ENCODE measurements at places on chromosomes 7 and 10.

- no peak for DNase-seq
These were observed at the start of gene NKX2-3 for GRCh38 chr10:99532687-99533495. TSS of gene NKX2-3 (plus strand) at chr10:99532942. CDS start at chr10:99533132, 190 bp downstream.

- DNase-seq: no peak
These were observed 77.9 kb downstream of the CCNY start for GRCh38 chr10:35413985-35414861.

DNA sequence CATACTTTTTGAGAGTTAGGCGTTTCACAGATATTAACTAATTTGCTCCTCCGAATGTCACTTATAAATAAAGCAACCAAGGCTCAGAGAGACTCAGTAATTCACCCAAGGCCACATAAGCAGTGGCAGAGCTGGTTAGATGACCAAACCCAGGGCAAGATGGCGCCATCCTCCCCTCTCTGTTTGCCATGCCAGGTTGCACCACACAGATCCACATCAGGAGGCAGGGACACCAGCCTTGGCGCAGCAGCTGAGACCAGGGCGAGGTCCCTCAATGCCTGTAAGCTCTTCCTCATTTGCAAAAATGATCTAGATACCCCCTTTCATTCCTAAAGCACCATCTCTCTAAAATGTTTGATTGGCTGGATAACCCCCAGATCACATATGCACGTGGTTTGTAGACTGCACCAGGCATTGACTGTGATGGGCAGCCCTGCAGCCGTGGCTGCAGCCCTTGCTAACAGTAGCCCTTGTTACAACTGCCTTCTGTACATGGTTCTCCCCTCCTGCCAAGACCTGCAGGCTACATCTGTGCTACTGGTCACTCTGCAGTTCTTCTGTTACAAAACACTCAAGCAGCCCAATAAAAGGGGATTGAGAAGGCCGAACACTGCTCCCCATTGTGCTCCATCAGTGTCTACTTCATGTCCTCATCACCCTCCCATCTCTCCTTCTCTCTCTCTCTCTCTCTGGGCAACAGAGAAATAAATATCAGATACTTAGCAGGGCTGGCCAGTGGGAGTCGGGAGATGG lies 298.6 kb downstream of the PRPF18 start:
- peak; percentile 85 for DNase-seq

- DNase-seq: no peak
These were observed 624 bp upstream of the ZNF783 start for GRCh38 chr7:149261316-149261828.

DNA sequence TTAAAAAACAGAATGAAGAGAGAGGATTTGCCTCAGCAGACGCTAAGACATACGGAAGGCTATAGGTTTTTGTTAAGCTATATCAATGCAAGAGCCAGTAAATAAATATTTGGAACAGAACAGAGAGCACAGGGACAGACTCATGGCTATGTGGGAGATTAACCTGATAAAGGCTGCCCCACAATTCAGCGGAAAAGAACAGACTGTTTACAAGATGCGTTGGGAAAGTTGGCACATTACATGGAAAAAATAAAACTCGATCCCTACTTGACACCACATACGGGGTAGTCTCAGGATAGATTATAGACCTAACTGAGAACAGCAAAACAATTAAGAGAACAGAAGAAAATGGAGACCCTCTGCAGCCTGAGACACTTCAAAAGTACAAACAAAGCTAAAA lies 10.8 kb downstream of the KCNH2 start:
- DNase-seq: no peak

DNA sequence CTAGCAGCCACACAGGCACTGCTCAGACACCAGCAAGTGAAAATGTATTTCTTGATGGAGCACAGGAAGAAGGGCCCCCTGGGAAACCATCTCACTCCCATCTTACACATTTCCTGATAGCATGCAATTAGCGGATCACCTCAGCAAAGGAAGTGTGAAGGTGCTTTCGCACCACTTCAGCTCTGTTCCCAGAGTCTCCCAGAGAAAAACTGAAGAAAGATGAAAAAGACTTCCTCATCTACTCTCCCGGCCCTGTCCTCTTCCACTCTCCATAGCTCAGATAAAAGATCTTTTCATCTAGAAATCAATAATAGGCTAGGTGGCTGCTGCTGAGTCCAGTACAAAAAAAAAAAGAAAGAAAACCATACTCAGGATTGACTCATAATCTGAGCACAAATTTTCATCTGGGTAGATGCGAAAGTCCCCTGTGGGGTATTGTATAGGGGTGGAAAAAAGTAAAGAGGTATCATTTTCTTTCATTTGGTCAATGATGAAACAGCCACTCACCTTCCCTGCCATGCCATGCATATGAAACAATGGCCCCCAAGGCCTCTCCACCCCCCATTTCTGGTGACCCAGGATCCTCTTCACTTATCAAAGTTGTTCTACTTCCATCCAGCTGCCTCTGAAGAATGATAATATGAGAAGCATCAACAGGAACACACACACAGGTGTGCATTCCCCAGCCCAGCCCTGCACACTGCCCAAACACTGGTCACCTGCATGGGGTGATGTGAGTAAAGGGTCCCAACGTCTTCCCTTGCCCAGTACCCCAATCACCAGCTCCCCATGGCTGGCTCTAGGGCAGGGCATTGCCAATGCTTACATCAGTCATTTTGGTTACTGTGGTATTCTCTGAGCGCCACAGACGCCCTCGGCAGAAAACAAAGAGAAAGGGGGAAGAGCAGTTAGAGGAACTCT lies 48.8 kb upstream of the DGKI start:
- no peak for DNase-seq

DNA sequence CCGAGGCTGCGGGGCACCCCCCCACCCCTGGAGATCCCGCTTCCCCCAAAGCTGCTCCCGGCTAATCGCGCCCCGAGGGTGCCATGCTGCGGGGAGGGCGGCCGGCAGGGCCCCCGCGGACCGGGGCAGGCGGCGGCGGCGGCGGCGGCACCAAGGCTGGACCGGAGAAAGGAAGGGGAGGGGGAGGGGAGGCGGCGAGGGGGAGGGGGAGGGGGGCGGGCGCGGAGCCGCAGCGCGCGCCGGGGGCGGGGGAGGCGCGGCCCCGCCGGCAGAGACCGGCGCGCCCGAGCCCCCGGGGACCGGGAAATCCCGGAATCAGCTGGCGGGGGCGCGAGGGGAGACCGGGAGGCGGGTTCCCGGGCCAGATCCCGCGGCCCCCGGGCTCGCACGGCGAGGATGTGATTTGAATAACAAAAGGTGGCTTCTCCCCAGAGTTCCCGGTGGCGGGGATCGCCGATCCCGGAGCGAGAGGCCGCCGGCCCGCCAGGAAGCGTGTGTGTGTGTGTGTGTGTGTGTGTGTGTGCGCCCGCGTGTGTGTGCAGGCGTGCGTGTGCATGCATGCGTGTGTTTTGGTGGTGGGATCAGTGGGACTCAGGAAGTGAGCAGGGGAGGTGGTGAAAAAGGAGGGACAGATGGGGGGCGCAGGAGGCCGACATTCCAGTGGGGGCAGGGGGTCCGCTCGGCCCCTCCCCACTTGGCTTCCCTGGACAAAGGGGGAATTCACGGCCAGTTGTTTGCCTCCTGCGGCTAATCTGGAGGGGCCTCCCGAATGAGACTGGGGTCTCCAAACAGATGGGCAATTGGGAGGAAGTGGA lies 99.5 kb downstream of the HIP1 start:
- DNase-seq: peak; percentile 57

DNA sequence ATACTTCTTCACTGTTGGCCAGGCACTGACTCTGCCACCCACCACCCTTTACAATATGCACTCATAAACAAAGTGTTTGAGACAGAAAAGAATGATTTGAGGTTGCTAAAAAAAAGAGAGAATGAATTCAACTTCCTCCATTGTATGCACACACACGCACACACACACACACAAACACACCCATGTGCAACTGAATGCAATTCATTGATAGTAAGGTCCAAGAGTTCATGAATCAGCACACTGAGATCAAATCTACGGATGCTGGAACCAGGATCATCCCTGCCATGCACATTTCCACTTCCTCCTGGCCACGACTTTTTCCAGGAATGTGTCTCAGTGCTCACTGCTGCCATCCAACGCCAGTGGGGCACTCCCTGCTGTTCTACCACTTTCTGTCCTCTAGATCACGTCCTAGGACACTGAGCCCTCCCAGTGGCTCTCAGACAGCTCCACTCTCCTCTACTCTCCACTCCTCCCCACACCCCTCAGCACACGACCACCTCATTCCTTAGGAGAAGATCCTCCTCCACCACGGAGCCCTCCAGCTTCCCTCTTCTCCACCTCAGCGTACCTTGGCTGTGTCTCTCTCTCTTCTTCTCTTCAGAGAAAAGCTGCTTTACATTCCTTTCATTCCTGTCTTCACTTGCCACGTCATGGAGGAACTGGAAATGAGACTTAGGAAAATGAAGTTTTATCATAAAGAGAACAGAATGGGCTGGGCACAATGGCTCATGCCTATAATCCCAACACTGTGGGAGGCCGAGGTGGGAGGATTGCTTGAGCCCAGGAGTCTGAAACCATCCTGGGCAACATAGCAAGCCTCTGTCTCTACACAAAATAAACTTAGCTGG lies 12.0 kb upstream of the TMEM213 start:
- no peak for DNase-seq

GRCh38 chr7:108716783-108717182 lies 147.1 kb downstream of the DNAJB9 start:
- DNase-seq: no peak

DNA sequence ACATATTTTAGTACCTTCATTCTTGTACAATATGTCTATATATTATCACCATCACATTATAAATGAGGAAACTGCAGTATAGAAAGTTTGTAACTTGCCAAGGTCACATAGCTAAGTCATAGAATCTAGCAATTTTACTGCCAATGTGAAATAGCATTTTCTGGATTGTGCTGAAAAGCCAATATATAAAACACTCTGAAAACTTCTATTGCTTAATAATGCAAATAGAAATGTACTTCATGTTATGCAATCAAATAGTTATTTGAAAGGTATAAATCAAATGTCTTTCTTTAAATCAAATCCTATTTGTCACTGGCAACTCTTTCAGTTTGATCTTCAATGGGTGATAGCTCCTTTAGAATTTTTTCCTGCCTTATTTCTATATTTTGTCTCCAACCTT lies 129.5 kb downstream of the TMEM26 start:
- no peak for DNase-seq

DNA sequence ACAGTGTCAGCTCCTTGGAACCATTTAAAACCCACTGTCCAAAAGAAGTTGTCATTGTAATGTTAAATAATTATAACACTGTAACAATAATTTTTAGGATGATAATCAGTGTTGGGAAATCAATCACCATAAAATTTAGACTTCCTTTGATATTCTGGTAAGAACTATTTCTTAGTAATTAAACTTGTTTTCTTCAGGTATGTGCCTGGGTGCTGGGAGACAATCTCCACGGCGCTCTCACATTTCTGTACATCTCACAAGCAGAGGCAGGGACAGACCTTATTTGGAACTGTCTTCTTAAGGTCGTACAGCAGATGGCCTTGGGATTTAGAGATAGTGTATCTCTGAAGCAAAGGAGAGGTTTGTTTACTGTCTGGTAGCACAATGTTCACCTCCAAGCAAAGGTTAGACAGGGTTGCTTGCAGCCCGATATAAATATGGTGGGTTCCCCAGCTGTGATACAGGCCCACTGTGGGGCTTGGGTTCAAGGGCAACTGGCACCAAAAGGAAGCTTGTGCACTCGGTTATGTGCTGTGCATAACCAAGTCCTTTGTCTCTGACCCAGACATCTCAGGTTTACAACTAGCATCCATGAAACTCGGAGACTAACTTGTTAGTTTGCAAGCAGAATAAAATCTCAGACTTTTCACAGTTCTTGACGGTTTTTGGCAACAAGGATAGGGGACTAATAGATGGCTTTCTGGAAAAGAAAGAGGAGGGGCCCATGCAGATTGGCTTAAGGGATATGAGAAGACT lies 125.5 kb downstream of the RNF32 start:
- DNase-seq: no peak

GRCh38 chr10:69101451-69102095 lies 13.7 kb downstream of the SRGN start:
- no peak for DNase-seq

GRCh38 chr10:131514454-131514853 lies 202.9 kb upstream of the TCERG1L start:
- DNase-seq: no peak

GRCh38 chr7:159084069-159084801 lies 60.4 kb downstream of the VIPR2 start:
- DNase-seq: no peak

GRCh38 chr10:101814466-101815071 lies 3.7 kb downstream of the OGA start:
- no peak for DNase-seq

GRCh38 chr10:119292968-119293760 lies 85.8 kb downstream of the GRK5 start:
- no peak for DNase-seq

Data from nucleus accumbens (tissue), 56 donors.